ENCODE measurements at places on chromosomes 12 and 14. TPM values are rescaled to one million over a fixed set of nuclear protein-coding genes. Genes with fewer than 3 reads are reported as not detected.

The CLEC4A gene
- total RNA-seq: 4.2 TPM

The SIX1 gene
- 5.0 TPM for total RNA-seq

The CRIP2 gene
- total RNA-seq: 267 TPM

The TMEM30B gene
- total RNA-seq: 22.8 TPM

The SLC5A8 gene
- 7.0 TPM for total RNA-seq

The CELA1 gene
- total RNA-seq: not detected

The DDX47 gene
- total RNA-seq: 79.2 TPM

The CCDC197 gene
- total RNA-seq: not detected

The MBIP gene
- 80.4 TPM for total RNA-seq

The AQP2 gene
- not detected for total RNA-seq

The FGD6 gene
- total RNA-seq: 26.4 TPM

The RERGL gene
- 1.4 TPM for total RNA-seq

The CYP27B1 gene
- 2.9 TPM for total RNA-seq

The KLHDC1 gene
- total RNA-seq: 10.0 TPM
